ENCODE measurements at places on chromosomes 5 and 9.

DNA sequence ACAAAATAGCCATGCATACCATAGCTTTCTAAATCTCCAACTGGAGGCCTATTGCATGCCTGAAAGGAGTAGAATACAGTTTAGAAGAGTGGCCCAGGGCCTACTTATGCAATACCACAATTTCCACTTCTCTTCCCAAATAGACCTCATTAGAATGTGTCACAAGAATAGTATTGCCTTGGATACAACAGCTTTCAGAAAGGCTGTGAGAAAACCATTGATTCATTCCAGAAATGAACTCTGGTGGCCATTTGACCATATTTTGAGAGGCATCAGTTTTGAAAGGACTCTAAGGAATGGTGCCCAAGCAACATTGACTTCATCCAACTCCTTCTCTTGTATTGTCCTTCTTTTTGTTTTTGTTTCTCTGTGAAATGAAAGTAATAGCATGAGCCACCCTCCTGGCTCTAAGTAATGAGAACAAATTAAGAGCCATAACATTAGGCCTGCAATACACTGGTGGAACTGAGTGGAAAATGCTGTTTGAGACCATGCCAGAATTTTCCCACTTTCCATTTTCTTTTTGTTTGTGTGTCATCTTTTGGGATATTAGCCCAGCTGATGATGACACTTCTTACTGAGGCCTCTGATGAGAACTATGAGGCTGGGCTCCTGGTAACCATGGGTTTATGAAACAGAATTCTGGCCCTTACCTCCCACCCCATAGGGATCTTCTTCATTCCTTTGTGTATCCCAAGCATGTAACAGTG is 90.2 kb downstream of the TMEM174 start:
- DNase-seq: no peak

- no peak for DNase-seq
Observed at GRCh38 chr9:6902423-6902822, 144.7 kb downstream of the KDM4C start.

GRCh38 chr5:118726891-118727290 is 261.5 kb downstream of the DTWD2 start:
- DNase-seq: no peak

DNA sequence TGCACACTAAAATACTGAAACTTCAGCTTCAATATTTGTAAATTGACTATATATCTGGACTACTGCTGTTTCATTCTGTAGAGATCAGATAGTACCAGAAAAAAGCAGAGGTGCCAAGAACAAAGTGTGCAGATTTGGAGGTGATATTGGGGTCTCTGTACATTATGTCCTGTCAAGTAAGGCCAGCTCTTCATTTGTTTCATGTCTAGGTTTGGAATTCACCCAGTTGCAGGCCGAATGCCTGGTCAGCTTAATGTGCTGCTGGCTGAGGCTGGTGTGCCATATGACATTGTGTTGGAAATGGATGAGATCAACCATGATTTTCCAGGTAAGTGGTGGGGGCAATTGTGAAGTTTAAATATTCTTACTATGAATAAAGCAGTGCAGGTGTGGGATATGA is 96.9 kb downstream of the NNT start:
- no peak for DNase-seq

DNA sequence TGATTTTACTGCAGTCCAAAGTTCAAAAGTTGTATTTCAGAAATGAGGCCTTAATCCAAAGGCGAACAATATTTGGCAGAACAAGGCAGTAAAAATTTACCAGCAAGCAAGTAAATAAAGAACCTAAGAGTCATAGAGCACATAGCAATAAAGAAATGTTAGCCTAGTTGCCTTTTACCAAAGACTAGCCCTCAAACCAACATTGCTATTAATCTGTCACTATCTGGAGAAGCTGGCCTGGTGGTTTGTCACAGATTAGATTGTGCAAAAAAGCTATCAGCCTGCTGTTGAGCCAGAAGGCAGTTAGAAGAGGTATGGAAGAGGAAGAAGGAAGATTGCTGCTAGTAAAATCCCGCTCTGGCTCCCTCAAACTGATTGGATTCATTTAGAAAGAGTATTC is 304.7 kb upstream of the KLF4 start:
- no peak for DNase-seq

DNA sequence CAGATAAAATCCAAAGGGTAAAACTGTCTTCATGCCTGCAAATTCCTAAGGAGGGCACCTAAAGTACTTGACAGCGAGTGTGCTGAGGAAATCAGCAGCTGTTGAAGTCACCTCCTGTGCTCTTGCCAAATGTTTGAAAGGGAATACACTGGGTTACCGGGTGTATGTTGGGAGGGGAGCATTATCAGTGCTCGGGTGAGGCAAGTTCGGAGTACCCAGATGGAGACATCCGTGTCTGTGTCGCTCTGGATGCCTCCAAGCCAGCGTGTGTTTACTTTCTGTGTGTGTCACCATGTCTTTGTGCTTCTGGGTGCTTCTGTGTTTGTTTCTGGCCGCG is 727 bp upstream of the ADRB2 start:
- DNase-seq: no peak

DNA sequence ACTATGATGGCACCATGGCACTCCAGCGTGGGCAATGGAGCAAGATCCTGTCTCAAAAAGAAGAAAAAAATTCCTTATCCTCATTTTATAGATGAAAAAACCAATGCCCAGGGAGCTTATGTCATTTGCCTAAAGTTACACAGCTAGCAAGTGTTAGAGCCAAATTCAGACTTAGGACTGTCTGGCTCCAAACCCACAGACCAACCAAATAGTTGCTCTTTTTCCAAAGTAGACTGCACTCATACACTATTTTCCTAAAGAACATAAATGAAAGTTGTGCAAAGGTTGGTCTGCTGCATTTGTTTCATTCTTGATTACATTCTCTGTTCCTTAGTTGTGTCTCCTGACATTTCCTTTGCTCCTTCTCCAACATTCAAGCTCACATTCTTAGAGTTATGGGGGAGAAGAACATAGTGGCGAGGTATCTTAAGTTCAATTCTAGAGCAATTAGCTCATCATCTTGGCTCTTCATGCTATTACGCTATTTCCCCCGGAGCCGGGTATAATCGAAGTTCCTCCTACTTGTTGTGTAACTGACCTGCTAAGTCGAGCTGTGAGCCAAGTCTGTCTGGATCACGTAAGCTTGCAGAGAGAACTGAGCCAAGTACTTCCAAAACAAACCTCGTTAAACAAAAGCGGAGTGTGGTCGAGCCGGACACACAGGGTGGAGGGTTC is 138.3 kb downstream of the RFK start:
- DNase-seq: no peak

Data from head of caudate nucleus (tissue), 42 donors.